ENCODE measurements at places on chromosomes 7 and 10. TPM values are rescaled to one million over a fixed set of nuclear protein-coding genes. Genes with fewer than 3 reads are reported as not detected.

SFRP4 gene
- not detected for polyA plus RNA-seq

- no peaks in the 10 kb centered on the region for H3K36me3 ChIP-seq
- no peak overlapping the region for H3K4me3 ChIP-seq
- DNase-seq, result no peak
- H3K4me1 ChIP-seq, result no peaks in the 10 kb centered on the region
- H3K27ac ChIP-seq, result no peak overlapping the region
Measured at GRCh38 chr10:108319434-108320222, 1155.1 kb upstream of the SORCS1 start.

GRCh38 chr10:26728957-26729356, 31.5 kb downstream of the PDSS1 start:
- no peak overlapping the region for H3K27ac ChIP-seq
- no peak overlapping the region for H3K4me3 ChIP-seq
- H3K4me1 ChIP-seq, result no peaks in the 10 kb centered on the region
- peaks cover 22% of the 10 kb centered on the region for H3K36me3 ChIP-seq
- no peak for DNase-seq
- no peaks in the 10 kb centered on the region for H3K27me3 ChIP-seq

ARHGEF5 gene
- polyA plus RNA-seq, result 24.2 TPM

GRCh38 chr10:83886871-83887270, 252.4 kb upstream of the GHITM start:
- DNase-seq, result no peak
- H3K4me1 ChIP-seq, result no peaks in the 10 kb centered on the region
- H3K27ac ChIP-seq, result no peak overlapping the region
- H3K27me3 ChIP-seq, result no peaks in the 10 kb centered on the region
- H3K4me3 ChIP-seq, result no peak overlapping the region
- H3K36me3 ChIP-seq, result no peaks in the 10 kb centered on the region

GRCh38 chr7:52311886-52312285, 723.5 kb upstream of the POM121L12 start:
- H3K27ac ChIP-seq, result no peak overlapping the region
- no peaks in the 10 kb centered on the region for H3K36me3 ChIP-seq
- H3K27me3 ChIP-seq, result no peaks in the 10 kb centered on the region
- H3K4me1 ChIP-seq, result no peaks in the 10 kb centered on the region

COBL gene
- 4.4 TPM for polyA plus RNA-seq

DNA sequence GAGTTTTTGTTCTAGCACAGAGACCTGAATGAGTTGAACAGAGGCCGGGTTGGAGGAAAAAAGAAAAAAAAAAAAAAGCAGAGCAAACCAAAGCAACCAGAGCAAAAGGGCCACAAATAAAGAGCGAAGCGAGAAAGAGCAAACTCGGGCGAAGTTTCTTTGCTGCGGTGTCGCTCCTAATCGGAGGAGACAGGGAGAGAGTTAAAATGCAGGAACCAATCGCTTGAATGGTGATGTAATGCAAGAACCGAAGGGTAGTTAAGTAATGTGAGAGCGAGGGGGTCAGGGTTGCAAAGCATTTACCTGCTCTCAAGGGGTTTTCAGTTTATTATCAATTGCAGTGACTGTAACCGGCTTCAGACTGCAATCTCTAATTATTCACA, 271.7 kb downstream of the TRIL start:
- peaks cover 3% of the 10 kb centered on the region for H3K36me3 ChIP-seq
- H3K27ac ChIP-seq, result peak overlapping the region; percentile 95
- peaks cover 23% of the 10 kb centered on the region for H3K4me1 ChIP-seq
- no peaks in the 10 kb centered on the region for H3K27me3 ChIP-seq
- no peak for DNase-seq

RBP3 gene
- polyA plus RNA-seq, result not detected

CYP3A5 gene
- 4.5 TPM for polyA plus RNA-seq

DNA sequence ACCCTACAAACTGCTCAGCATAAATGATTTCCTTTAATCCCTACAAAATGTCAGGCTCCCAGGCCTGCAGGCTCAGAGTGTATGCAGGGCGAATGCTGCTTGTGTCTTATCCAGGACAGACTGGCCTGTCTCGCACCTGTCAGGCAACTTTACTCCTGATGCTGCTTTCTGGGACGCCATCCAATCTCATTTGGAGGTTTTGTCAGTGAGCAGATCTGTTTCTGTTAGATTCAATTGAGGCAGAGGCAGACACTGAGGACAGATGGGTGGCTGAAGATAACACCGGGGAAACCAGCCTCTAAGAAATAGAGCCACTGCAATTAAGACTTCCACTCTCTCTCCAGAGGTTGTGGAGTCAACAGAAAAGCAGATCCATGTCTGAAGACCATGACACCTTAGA, 115.6 kb downstream of the DPP6 start:
- DNase-seq, result no peak
- no peaks in the 10 kb centered on the region for H3K4me1 ChIP-seq
- H3K4me3 ChIP-seq, result no peak overlapping the region
- H3K36me3 ChIP-seq, result no peaks in the 10 kb centered on the region
- no peak overlapping the region for H3K27ac ChIP-seq
- no peaks in the 10 kb centered on the region for H3K27me3 ChIP-seq

DNAJC12 gene
- polyA plus RNA-seq, result 0.45 TPM

GRCh38 chr10:7457478-7458316, 46.9 kb upstream of the SFMBT2 start:
- no peak overlapping the region for H3K27ac ChIP-seq
- DNase-seq, result no peak
- H3K4me1 ChIP-seq, result no peaks in the 10 kb centered on the region
- H3K4me3 ChIP-seq, result no peak overlapping the region
- H3K27me3 ChIP-seq, result no peaks in the 10 kb centered on the region

- H3K27ac ChIP-seq, result no peak overlapping the region
- no peak for DNase-seq
Measured at GRCh38 chr10:79137826-79138225, 69.1 kb downstream of the ZMIZ1 start.

Data from keratinocyte (primary cell).